ENCODE measurements at places on chromosomes 7 and 10.

DNA sequence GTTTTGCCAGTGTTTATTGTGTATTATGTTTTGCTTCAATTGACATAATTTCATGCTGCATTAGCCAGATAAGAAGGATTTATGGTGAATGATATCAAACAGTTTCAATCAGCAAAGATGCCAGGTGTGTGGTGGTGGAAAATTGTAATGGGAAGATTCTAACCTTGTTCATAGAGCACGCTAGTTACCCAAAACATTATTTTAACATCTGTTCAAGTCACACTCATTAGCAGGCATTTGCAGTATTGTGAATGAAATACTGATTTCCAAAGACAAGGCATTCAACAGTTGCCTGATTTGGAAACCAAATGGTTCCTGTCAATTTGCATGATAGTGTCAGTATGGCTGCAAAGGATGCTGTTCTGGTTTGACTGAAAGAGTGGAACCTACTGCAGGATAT lies 129.7 kb downstream of the EPC1 start:
- DNase-seq = no peak

GRCh38 chr10:24012249-24012803 lies 196.6 kb upstream of the KIAA1217 start:
- no peak for DNase-seq

DNA sequence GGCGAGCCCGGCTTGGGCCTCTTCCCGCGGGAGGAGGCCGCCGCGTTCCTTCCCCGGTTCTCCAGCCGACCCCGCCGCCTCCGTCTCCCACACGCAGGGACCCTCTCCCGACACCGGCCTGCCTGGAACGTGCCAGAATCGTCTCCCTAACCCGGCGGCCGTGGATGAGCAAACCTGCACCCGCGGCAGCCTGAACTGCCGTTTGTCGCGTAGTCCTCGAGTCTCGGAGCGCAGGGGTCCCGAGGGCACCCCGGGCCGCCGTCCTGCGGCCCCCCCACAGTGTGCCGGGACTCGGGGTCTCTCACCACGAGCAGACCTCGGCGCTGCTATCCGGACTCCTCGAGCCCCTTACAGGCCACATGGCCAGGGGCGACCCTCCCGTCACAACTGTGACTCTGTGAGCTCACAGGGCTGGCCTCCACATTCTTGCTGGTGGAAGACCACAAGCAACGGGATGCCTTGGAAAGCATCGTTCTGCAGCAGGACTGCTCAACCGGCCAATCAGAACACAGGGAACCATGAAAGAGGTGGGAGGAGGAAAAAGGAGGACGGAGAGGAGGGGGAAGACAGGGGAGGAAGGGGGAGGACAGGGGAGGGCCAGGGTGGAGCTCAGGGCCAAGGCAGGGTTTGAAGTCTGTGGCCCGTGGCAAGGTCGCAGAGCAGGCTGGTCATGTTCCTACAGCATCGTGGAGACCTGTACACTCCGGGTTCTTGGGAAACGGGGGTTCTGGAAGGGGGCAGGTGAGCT lies 276.9 kb downstream of the DNAJB6 start:
- no peak for DNase-seq

- peak; percentile 9 for DNase-seq
Observed at GRCh38 chr10:2839081-2839725, 228.1 kb upstream of the PFKP start.

Measured in HTR-8/SVneo (cell line).